ENCODE measurements at places on chromosomes 3 and 15.
A peak's percentile ranks its signal among the peaks of the same experiment; 100 is the strongest.

- no peak for DNase-seq
Observed at GRCh38 chr15:49964551-49964950, 154.5 kb downstream of the ATP8B4 start.

DNA sequence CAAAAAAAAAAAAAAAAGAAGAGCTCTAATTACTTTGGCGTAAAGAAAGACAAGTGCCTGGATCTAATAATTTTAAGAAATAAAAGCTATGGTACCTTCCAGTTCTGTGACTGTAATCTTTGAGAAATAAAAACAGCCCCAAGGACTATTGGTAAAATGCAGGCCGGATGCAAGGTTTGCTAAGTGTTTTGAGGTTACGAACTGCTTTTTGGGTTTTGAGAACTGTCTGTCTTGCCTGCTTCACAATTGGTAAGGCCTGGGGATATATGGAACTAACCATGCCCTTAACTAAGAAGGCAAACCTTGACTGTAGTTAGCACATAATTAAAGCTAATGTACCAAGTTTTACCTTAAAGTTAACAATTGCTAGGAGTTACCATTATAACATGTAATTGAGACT, 388.4 kb upstream of the CBLB start:
- no peak for DNase-seq

DNA sequence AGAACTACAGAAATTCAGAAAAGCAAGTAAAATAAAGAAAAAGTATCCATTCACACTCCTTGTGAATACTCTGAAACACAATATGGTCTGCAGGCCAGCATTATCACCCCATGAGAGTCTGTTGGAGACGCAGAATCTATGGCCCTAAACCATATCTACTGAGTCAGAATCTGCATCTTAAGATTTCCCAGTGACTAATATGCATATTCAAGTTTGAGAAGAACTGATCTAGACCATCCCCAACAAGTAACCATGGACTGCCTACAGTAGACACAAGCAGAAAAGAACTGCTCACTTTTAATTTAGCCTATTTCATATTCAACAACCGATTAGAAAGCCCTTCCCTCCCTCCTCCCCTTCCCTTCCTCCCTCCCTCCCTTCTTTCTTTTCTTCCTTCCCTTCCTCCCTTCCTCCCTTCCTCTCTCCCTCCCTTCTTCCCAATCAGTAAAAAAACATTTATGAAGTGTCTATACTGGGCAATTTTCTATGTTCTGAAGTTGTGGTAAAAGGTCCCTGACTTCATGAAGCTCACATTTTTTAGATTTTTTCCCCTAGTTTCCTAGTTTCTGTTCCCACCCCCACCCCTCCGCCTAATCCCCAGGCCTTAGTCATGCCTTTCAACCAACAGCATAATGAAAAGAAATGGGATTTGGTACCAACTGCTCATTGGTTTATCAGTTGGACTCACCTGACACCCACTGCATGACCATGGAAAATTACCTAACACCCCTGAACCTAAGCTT, 125.2 kb downstream of the CNTN3 start:
- peak; percentile 9 for DNase-seq

DNA sequence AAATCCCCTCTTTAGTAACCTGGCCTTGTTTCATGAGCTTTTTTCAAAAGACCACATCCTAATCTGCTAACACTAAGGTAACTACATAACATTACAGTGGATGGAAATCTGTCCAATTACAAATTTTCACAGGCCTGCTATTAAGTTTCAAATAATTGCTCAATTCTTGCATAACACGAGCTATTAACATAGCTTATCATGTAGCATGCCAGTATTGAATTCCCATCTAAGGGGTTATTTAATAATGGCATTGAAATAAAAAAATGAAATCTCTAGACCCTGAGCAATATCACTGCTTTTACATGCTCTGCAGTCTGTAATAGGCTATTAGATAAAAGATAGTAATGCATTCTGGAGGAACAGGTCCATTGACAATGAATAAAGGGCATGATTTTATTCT, 748.3 kb upstream of the NECTIN3 start:
- DNase-seq = no peak

DNA sequence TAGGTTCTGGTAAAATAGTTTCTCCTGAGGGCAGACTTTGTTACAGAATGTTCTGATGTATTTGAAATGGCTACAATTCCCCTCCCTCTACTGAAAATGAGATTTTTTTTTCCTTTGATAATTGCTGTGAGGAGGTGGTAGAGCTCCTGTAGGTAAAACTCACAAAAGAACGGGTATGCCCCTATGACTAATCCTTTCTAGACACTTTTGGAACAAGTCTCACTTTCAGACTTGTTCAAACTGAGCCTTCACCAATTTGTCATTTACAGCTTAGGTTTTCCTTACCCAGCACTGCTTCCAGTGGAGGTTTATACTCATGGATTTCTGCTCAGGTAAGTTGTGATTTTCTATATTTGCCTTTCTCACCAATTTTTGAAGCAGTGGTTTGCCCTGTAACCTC, 115.6 kb downstream of the NLGN1 start:
- DNase-seq = no peak

GRCh38 chr15:99057020-99057419, 47.9 kb upstream of the SYNM start:
- DNase-seq = no peak

GRCh38 chr3:42666577-42666998, 13.1 kb downstream of the ZBTB47 start:
- no peak for DNase-seq

DNA sequence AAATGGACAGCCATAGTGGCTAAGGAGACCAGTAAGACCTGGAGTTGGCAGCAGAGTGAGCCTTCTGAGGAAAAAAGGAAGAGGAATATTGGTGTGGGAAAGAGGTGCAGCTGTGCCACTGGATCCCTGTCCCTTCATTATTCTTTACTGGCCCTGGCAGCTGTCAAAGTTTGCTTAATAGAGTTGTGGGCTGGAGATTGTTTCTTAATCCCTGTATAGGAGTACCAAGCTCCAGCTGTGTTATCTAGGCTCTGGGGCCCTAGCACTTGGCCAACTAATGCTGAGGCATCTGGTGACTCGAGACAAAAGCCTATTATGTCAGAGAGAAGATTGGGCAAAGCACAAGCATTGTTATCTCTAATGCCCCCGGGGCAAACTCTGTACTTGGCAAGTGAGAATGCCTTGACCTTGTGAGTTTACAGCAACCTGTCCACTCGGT, 61.4 kb downstream of the ZNF609 start:
- no peak for DNase-seq

- DNase-seq = no peak
Observed at GRCh38 chr3:126417515-126417914, 22.8 kb downstream of the CFAP100 start.

DNA sequence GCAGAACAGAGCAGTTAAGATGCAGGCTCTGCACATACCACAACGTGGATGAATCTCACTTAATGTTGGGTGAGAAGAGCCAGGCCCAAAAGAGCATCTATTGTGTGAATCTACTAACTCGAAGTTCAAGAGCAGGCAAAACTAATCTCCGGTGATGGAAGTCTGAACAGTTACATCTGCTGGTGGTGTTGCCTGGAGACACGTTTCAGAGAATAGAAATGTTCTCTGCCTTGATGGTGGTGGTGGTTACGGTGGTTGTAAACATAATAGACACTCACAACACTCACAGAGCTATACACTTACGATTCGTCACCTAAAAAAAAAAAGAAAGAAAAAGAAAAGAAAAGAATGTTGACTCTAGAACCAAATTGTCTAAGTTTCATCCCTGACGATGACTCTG, 86.8 kb downstream of the LIPC start:
- DNase-seq = no peak

GRCh38 chr3:141812084-141812483, 48.9 kb downstream of the GRK7 start:
- DNase-seq = no peak

- DNase-seq = no peak
Observed at GRCh38 chr15:82532383-82532990, 7.8 kb downstream of the RPS17 start.

GRCh38 chr3:112900113-112900512, 53.4 kb upstream of the CD200R1L start:
- no peak for DNase-seq

DNA sequence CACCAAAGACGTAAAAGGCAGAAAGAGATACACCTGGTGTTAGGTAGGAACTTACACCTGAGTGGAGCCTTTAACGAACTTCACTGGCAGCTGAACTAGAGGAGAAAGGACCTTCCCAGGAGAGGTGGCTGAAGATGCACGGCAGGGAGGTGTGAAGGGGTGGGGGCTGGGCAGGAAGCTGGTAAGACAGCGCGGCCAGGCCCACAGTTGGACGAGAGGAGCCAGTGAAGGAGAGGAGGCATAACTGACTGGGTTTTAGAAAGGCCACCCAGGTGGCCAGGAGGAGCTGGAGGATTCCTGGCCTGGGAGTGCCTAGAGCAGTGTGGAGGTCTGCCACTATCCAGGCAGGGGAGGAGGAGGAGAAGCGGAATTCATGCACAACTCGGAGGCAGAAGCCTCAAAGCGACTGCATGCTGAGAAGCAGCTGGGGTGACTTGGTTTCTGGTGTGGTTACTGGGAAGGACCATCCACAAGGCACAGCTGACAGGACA, 51.9 kb downstream of the SLC41A3 start:
- DNase-seq = no peak

- no peak for DNase-seq
Observed at GRCh38 chr15:62941699-62942098, 100.8 kb upstream of the TPM1 start.

GRCh38 chr3:14120111-14120920, 4.4 kb downstream of the CHCHD4 start:
- DNase-seq = no peak

DNA sequence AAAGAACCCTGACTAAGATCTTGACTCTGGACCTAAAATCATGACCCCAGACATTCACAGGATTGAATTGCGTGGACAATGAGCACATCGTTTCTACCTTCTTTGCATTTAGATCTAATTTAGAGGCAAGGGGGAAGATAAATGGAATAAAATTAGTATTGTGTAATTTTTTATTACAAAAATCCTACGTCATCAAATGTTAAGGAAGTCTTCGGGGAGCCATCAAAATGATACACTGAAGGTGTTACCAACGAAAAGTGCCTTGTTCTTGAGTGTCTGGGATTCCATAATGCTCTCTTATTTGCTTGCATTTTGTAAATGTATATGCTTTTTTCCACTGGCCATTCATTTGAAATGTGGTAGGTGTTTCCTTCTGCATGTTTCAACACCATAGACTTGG, 52.8 kb upstream of the C3orf49 start:
- DNase-seq = no peak

GRCh38 chr3:101544161-101544850, 17.4 kb upstream of the TRMT10C start:
- DNase-seq = no peak

- DNase-seq = no peak
Observed at GRCh38 chr3:146928421-146929059, 323.4 kb upstream of the PLSCR5 start.

- DNase-seq = no peak
Observed at GRCh38 chr15:63447017-63447676, 57.2 kb upstream of the USP3 start.

DNA sequence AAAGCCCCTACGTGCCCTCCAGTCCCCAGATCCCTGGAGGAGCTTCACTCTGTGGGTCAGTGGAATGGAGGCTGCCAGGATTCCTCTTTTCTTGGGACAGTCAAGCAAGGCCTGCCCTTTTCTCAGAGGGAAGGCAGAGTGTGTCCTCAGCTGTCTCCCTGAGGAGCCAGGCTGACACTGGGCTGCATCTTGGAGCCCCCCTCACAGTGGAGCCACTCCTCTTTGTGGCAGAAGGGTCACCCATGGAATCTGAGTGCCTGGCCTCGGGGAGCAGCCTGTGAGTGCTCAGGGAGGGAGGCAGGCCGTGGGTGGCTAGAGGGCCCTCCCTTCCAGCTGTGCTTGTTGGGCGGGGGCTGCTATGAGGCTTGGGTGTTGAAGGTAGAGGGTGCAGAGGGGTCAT, 41.2 kb downstream of the BOC start:
- no peak for DNase-seq

GRCh38 chr15:51117270-51117669, 22.6 kb upstream of the TNFAIP8L3 start:
- DNase-seq = no peak

DNA sequence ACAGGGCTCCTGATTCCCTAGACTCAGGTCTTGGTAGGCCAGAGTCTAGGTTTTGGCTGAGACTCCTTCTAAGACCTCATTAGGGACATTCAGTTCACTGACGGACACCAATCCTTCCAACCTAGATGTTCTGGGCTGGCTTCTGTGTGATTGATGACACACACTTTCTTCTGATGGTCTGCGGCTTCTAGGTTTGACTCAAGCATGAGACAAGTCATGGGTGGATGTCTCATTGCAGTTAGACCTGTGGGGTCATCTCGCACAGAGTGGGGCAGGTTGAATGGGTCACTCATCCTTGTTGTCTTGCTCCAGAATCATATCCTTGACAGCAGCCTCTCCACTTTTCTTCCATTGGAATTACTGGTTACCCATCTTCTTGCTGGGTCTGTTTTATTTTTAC, 35.8 kb downstream of the ARNT2 start:
- no peak for DNase-seq

- DNase-seq = no peak
Observed at GRCh38 chr3:67976663-67977062, 322.3 kb upstream of the SUCLG2 start.

DNA sequence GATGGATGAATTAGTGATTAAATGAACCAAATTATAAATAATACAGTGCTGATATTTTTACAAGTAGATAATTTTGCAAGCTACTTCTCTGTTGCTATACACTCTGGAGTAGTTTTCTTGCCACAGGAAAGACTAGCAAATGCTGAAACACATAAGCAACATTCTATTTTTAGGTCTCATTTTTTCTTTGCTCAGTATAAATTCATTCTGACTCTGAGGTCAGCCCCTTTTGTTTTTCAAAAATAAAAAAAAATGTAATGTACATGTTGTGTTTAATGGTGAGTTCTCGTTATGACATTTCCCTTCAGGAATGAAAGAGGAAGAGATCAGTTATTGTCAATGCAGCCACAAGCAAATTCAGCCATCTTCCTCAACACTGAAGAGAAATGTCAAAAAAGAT, 24.9 kb downstream of the GJD2 start:
- DNase-seq = no peak

DNA sequence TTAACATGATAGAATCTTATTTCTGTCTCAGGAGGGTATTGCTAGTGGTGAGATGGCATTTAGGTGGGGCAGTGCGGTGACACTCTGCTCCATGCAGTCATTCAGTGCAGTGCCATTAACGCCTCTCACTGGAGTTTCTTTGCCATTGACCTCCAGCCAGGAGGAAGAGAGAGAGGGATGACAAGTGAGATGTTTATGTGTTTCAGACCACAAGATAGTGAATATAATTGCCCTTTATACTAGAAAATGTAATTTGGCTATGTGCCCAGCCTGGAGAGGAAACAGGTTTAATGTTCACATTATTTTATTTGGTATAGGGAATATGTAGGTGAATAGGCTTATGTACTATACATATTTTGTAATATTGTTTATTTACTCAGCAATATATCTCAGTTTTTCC, 84.5 kb downstream of the ZIC1 start:
- no peak for DNase-seq

DNA sequence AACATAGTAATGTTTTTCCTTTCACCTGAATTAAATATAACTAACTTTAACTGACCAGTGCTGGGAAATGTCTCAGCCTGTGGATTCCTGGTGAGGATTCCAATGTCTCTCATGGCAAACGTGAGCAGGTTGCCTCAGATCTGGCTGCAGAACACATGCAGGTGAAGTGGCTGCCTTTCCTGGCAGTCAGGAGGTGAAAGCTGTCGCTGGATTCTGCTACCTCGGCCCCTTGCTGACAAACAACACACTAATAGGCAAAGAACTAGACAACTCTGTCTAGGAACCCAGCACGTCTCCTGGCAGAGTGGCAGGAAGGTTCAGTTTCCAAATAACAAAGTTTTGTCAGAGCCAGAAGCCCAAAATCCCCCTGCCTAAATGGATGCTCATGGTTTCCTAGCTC, 400.8 kb upstream of the PPP2R3A start:
- DNase-seq = no peak

- no peak for DNase-seq
Observed at GRCh38 chr3:23051240-23052140, 151.6 kb upstream of the UBE2E2 start.

All from AG04449 (cell line).